ENCODE measurements at places on chromosomes 11 and 22. TPM values are rescaled to one million over a fixed set of nuclear protein-coding genes. Genes with fewer than 3 reads are reported as not detected.
A peak's percentile ranks its signal among the peaks of the same experiment; 100 is the strongest.

UBQLNL gene
- 0.06 TPM for total RNA-seq

GPHA2 gene
- not detected for total RNA-seq

DNA sequence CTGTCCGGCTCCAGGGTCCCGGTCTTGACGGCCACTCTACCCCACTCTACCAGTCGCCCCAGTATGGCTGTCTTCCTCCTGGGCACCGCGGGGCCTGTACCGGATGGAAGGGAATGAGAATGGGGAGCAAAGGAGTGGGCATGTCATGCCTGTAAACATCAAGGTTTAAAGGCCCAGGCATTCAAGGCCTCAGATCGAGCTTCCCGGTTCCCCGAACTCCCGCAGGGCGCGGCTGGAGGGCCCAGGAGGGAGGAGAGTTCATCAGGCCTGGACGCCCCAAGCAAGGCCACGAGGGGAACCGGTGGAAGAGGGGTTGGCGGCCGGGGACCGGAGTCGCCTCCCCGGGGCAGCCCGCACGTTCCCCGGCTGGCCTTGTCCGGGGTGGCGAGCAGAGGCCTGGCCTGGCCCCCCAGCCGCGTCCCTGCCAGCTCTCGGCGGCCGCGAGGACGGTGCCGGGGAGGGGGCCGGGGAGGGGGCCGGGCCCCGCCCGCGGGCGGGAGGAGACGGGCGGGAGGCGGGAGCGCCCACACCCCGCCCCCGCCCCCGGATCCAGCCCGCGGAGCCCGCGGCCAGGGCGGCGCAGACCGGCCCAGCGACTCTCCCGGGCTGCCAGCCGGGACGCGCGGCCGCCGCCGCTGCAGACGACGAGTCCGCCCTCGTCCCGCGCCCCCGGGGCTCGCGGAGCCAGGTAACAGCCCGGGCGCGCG lies at the start of gene CDC42EP1:
Gene CDC42EP1, plus strand, starts transcription at position 580 of the 707 bp plus-strand sequence. CDS start 5,870 bp downstream, outside the sequence.
- DNase-seq: no peak

DNA sequence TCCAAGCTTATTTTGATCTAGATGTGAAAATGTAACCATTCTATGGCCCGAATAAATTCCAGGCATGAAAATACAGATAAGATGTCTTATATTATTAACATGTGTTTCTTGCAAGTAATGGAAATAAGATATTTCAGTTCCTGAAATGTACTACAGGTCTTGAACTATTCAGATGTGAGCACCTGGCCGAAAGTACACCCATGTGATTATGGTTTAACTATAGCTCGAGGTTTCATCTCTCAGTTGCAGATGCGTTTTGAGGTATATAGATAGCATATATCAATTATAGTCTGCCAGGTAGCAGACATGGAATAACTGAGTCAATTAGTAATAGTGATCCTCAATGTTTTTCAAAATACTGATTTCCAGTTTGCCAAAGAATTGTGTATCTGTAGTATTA lies 68.3 kb downstream of the DDIAS start:
- DNase-seq: no peak

DNA sequence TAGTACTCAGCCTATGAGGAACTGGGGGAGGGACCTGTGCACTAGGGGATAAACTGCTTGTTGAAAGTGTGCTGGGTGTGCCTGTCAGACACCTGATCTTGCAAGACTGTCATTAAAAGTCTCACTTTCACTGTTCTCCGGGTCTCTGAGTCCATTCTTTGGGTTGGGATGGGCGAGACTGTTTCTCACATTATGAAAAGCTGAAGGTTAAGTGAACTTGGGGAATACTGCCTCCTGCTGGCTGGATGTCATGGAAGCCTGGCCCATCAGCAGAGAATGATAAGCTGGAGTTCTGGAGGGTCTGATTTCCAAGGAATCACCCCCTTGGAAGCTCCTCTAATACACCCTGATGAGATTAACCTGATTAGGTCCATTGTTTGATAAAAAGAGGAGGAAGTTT lies 9.0 kb upstream of the VPREB1 start:
- DNase-seq: peak; percentile 7
